ENCODE measurements at places on chromosomes 3 and 15. TPM values are rescaled to one million over a fixed set of nuclear protein-coding genes. Genes with fewer than 3 reads are reported as not detected.

Gene RGMA
- total RNA-seq = 3.4 TPM

- no peak overlapping the region for H3K27ac ChIP-seq
- no peaks in the 10 kb centered on the region for H3K36me3 ChIP-seq
- H3K4me1 ChIP-seq = peaks cover 3% of the 10 kb centered on the region
- DNase-seq = no peak
- H3K27me3 ChIP-seq = no peaks in the 10 kb centered on the region
These were observed 422.8 kb upstream of the NAALADL2 start for GRCh38 chr3:174436367-174436766.

Gene CPN2
- 0.36 TPM for total RNA-seq

Gene UPK1B
- total RNA-seq = 1.0 TPM

DNA sequence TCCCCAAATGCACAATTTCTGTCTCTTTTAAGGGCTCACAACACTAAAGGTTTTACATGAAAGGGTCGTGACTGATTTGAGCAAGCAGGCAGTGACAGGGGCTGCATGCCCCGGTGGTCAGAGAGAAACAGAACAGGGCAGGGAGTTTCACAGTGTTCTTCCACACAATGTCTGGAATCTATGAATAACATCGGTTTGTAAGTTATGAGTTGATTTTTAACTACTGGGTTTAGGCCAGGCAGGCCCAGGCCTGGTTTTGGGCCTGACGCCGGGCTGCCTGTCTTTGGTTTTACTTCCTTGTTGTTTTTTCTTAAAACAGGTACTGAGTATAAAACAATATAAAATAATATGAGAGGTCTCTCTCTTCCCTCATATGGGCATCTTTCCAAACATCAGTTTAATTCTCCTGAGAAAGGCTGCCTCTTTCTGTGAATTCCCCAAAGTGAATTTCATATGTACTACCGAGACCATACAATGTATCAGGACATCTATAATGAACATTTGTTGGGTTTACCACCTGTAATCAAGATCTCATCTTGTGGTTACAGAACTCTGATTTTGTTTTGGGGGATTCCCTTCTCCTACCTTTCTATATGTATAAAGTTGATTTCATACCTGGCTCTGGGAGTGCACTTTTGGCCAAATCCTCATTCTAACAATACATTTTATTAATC lies 74.4 kb downstream of the CD200 start:
- no peak overlapping the region for H3K4me3 ChIP-seq
- no peaks in the 10 kb centered on the region for H3K27me3 ChIP-seq
- no peaks in the 10 kb centered on the region for H3K36me3 ChIP-seq
- H3K27ac ChIP-seq = no peak overlapping the region

DNA sequence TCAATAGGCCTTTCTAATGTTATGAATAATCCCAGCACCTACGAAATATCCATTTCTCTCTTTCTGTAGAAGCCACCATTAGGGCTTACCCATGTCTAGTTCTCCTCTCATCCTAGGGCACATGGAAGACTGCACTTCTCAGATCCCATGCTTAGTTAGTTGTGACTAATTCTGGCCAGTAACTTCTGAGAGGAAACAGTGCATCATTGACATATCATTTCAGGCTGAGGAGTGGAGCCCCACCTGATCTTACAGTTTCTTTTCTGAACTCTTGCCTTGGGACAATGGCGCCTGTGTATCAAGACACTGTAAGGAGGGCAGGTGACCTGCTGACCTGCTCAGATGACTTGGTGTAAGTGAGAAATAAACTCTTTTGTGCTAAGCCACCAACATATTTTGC lies 39.4 kb upstream of the TBL1XR1 start:
- no peaks in the 10 kb centered on the region for H3K4me1 ChIP-seq
- no peak overlapping the region for H3K4me3 ChIP-seq
- H3K36me3 ChIP-seq = no peaks in the 10 kb centered on the region
- DNase-seq = no peak
- no peak overlapping the region for H3K27ac ChIP-seq

- H3K4me3 ChIP-seq = no peak overlapping the region
- H3K36me3 ChIP-seq = no peaks in the 10 kb centered on the region
- peaks cover 11% of the 10 kb centered on the region for H3K4me1 ChIP-seq
- no peak overlapping the region for H3K27ac ChIP-seq
- no peaks in the 10 kb centered on the region for H3K27me3 ChIP-seq
These were observed 138.5 kb upstream of the ARPP21 start for GRCh38 chr3:35500641-35501350.

DNA sequence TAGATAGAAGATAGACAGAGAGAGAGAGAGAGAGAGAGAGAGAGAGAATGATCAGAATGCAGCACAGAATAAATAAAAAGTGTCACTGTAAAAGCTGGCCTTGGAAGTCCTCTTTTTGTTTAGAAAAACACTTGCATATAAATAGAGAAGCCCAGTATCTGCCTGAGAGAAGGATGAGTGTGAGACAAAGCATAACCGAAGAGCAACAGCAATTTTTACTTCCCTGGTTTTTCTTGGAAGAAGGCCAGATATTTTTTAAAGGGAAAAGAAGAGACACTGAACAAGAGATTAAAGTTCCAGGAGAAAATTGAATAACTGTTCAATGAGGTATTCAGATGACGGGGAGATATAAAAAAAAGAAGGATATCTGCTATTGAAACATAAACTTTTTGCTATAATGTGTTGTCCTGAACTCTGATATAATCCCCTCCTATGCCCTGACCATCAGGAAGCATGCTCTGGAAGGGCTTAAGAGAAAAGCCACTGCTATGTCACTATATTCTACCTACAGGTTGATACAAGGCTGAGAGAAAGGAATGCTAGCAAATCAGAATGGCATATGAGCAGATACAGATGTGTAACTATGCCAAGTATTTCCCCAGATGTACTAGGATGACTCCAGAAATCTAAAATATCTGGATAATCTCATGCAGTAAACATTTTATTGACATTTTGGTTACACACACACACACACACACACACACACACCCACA lies 358.9 kb downstream of the RBMS3 start:
- H3K4me3 ChIP-seq = no peak overlapping the region
- peak; percentile 37 for DNase-seq
- no peaks in the 10 kb centered on the region for H3K27me3 ChIP-seq
- no peaks in the 10 kb centered on the region for H3K36me3 ChIP-seq

Data from cardiac muscle cell (in vitro differentiated cells and primary cell).